ENCODE measurements at places on chromosomes 3 and 15. TPM values are rescaled to one million over a fixed set of nuclear protein-coding genes. Genes with fewer than 3 reads are reported as not detected.

DNA sequence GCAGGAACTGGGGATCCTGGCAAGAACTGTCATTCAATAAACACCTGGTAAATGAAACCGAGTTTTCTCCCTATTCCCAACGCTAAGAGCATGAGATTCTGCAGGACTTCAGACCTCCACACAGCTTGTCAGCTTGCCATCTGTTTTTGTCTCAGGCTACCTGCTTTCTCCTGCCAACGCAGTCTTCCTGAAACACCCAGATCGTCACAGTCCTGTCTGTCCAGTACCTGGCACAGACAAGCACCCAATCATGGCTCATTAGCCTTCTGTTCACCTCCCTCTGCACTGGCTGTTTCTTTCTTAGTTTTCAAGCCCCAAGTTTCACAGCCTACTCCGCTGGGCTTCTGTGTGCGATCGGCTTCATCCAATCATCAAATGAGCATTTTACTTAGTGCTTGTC is 5.0 kb downstream of the SLC12A8 start:
- DNase-seq: no peak

DNA sequence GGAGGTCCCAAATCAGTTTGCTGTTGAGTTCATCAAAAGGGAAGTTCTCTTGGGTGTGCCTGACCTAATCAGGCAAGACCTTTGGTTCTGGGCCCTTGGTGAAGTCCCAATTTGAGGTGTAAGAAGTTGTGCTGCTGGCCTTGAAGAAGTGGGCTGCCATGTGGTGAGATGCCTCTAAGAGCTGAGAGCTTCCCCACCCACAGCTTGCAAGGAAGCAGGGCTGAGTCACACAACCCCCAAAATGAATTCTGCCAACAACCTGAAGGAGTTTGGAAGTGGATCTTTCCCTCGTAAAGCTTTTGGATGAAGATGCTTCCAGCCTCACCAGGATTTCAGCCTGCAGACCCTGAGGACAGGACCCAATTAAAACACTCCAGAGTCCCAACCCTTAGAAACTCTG is 129.3 kb upstream of the NSMCE3 start:
- no peak for DNase-seq

DNA sequence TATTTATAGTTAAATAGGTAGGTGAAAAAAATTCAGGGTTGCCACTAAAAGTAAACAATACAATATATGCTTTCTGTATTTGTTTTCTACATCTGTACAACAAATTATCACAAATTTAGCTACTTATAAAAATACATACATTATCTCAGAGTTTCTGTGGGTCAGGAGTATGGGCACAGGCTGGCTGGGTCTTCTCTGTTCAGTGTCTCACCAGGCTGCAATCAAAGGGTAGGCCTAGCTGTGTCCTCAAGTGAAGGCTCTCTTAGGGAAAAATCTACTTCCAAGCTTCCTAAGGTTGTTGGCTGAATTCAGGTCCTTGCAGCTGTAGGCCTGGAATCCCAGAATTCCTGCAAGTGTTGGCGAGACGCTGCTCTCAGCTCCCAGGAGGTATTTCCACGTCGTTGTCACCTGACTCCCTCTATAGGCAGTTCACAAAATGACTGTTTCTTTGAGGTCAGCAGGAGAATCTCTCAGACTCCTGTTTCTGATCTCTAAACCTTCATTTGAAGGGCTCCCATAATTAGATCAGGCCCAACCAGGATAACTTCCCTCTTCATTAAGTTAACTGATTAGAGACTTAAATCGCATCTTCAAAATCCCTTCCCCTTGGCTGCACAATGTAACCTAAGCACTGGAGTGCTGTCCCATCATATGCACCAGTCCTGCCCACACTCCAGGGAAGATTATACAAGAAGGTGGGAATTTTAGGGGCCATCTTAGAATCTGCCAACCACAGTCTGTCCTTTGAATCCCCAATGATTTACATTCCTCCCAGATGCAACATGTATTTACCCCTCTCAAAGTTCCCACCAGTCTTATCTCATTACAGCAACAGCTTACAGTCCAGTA is 296.6 kb downstream of the SUCLG2 start:
- peak; percentile 26 for DNase-seq

- DNase-seq: peak; percentile 40
These were observed 121.2 kb downstream of the TLE3 start for GRCh38 chr15:69976366-69976994.

- DNase-seq: no peak
These were observed 14.8 kb upstream of the RAD51 start for GRCh38 chr15:40680151-40680550.

- DNase-seq: no peak
These were observed 20.7 kb downstream of the MRPS22 start for GRCh38 chr3:139364549-139364948.

DNA sequence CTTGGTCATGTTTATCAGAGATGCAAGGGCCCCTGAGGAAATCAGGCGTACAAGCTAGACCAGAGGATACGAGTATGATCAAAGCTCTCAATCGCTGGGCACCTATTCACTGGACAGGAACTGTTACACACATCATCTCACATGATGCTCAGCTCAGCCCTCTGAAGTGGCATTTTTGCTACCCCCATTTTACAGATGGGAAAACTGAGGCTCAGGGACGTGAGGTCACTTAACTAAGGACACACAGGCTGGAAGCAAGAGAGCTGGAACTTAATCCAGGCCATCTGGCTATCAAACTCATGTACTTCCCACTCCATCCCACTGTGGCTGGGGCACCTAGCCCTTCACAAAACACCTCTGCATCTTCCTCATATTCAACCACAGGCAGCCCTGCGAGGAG is 72.9 kb upstream of the SLC6A1 start:
- no peak for DNase-seq

DNA sequence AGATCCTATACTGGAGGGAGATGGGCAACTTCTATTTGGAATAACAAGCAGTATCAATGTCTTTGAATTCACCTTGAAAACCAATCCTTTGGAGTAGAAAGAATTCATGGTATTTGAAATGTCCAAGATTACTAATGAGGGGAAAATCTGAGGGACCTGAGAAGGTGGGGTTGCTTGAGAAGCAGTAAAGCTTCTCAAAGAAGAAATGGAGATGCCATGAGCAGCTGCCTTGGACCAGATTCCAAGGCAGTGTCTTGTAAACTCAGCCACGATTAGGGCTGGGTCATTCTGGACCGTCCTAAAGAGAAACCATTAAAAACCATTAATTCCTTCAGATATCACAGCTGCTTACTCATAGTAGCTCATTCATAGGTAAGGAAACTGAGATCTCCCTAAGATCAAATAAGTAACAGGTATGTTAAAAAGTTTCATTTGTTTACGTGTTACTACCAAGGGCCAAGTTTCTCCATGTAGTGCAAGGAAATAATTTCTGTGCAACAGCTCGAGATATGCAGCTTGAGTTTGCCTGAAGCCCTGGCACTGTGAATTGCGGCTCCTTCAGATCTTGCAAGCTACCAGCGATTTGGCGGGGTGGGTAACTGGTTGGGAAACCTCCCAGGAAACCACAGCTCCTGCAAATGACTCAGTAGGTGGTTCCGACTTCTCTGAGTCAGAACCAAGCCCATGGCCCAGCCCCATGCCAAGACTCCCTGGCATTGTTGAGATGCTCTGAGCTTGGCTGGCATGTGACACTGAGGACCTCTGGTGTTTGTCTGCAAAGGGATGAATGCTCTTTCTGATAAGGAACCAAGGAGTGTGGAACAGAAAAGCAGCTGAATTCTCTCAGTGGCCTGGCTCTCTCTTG is 296.8 kb downstream of the RORA start:
- no peak for DNase-seq

DNA sequence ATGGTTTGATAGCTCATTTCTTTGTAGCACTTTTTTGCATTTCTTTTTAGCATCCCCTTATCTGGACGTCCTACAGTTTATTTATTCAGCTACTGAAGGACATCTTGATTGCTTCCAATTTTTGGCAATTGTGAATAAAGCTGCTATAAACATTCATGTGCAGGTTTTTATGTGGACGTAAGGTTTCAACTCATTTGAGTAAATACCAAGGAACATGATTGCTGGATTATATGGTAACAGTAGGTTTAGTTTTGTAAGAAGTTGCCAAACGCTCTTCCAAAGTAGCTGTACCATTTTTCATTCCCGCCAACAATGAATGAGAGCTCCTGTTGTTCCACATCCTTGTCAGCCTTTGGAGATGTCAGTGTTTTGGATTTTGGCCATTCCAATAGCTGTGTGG is 29.5 kb upstream of the ACTL6A start:
- no peak for DNase-seq

GRCh38 chr3:49791571-49791970 is 5.2 kb upstream of the IP6K1 start:
- no peak for DNase-seq

DNA sequence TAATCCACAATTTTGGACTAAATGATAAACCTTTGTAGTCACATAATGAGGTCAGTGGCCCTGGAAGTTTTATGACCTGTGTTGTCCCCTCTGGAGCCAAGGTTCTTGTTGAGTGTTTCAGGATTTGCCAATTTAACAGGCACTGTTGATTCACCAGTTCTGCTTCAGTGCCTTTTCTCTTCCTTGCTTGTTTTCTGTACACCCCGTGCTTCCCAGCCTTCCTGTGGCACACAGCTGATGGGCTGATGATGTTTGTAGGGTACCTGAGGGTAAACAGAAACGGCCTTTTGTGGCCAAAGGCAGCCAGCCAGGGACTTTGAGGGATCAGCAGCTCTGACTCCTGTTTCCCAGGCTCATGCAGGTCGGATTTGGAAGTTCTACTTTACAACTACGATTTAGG is 13.3 kb downstream of the GYG1 start:
- no peak for DNase-seq

DNA sequence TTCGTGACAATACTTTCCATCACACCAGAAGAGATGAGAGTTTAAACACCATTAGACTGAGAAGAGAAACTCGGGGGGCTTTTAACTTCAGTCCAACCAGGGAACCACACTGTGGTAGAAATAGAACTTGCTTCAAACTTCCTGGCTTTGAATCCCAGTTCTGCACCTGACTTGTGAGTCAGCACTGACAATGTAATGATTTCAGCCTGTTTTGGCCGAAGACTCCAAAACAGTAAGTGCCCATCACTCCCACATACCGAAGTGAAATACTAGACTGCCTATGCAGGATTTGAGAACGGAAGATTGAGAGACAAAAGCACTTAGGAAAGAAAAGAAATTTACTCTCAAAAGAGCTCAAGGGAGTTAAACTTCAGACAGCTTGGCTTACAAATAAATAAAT is 27.0 kb downstream of the C2CD4B start:
- peak; percentile 94 for DNase-seq

DNA sequence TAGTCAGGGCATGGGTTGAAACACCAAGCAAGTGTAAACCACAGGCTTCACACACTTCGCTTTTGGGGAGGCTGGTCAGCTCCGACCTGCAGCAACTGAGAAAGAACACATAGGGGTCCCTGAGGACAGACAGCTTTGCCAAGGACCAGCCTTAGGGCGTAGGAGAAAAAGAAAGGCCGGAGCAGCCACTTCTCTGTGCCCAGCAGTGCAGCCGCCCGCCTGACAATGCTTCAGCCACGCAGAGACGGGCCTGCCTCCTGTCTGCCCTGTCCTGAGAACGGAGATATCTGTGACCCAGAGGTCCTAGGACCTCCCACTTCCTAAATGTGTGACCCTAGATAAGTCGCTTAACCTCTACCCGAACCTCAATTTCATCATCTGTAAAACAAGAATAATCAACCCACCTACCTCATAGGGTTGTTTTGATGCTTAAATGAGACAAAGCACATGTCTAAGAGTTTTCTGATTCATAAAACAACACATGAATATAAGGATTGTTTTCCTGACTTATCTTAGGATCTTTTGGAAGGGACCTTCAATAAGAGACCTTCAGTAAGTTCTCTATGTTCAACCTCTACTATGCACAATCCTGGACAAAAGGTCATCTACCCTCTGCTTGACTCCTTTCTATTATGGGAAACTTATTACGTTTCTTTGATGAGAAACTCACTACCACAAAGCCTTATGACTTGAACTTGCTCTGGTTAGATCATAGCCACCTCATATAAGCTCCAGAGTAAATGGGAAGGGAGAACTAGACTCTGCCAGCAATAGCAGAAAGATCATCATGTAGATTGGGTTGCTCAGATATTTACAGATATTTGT is 32.9 kb upstream of the RFTN1 start:
- peak; percentile 4 for DNase-seq

GRCh38 chr15:90099868-90100831 is 2.1 kb downstream of the IDH2 start:
- DNase-seq: no peak

The TUSC7 gene
- not detected for polyA plus RNA-seq

The RHOV gene
- polyA plus RNA-seq: 0.15 TPM

The GOLGA6B gene
- not detected for polyA plus RNA-seq

The SLC24A5 gene
- polyA plus RNA-seq: not detected

The MORC1 gene
- polyA plus RNA-seq: not detected

All from endothelial cell of umbilical vein (primary cell).